ENCODE measurements at places on chromosomes 13 and 19.

DNA sequence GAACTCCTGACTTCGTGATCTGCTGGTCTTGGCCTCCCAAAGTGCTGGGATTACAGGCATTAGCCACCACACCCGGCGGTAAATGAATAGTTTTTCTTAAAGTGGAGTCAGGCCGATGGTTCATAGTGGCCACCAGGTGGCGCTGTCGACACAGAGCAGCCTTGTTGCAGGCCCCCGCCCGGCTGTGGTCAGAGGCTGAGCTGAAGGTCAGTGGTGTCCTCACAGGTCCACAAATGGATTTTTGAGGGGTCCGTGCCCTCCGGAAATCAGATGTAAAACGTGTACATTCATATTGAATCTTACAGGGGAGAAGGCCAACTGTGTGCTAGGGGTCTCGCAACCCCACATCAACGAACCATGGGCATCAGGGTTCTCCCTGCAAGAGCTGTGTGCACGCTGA is 13.4 kb upstream of the WDR18 start:
- DNase-seq, result no peak

- DNase-seq, result peak; percentile 54
Measured at GRCh38 chr19:46601318-46602224, at the start of gene CALM3. CALM3 (plus strand) TSS chr19:46601330; CDS start chr19:46601435, 105 bp downstream.

DNA sequence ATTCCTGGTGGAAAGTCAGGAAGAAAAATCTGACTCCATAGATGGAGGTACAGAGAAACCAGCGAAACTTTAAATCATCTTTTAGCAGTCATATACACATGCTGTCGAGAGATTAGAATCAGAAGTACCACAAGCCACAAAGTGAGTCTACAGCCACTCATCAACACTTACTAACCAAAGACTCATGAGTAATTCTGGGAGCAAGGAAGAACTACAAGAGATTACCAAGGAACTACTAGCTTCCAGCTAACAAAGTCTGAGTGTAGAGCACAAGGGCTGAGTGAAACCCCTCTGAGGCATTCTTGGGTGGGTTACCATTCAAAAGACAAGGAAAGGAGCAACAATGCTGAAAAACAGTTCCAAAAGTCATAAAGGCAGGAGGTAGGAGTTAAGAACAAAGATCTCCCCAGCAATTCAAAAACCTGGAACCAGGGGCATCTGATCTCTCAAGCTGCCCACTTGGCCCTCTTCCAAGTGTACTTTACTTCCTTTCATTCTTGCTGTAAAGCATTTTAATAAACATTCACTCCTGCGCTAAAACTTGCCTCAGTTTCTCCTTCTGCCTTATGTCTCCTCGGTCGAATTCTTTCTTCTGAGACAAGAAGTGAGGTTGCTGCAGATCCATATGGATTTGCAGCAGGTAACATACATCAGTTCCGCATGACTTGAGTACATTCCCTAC is 13.0 kb downstream of the RBM26 start:
- DNase-seq, result no peak

GRCh38 chr19:49684251-49684982 is 5.0 kb upstream of the ADM5 start:
- no peak for DNase-seq

- DNase-seq, result no peak
Measured at GRCh38 chr19:19527674-19528625, 761 bp upstream of the YJEFN3 start.

DNA sequence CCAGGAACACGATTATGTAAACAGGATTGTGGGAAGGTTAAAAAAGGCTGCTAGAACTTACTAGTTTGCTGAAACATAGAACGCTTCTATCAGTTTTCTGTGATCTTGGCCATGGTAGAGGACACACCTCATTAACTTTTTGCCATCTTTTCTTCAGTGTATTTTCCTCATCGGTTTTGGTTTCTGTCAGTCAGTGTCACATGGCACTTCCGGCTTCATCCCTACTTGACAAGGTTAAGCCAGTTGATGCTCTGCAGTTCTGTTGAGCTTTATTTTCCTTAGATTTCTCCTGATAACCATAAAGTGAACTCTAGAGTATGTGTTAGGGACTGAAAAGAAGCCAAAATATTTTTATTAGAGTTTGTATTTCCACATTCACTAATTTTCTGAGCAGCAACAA is 147.5 kb downstream of the NDFIP2 start:
- DNase-seq, result no peak

GRCh38 chr19:5642204-5642603 is 19.3 kb downstream of the SAFB start:
- DNase-seq, result no peak

- DNase-seq, result no peak
Measured at GRCh38 chr13:50071379-50071778, 56.1 kb downstream of the KCNRG start.

DNA sequence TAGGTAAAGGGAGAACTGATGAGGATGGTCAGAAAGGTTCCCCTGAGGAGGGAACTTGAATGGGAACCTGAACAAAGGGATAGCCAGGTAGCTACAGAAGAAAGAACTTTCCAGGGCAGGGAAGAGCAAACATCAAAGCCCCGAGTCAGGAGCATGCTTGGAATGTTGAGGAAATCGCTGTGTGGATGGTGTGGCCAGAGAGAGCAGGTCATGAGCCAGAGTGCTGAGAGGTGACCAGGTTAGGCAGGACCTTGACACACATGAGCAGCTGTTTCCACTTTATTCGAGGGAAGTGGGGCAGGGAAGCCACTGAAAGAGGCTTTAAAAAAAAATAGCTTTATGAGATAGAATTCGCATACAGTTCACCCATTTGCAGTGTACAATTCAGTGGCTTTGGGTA is 4.4 kb downstream of the RAB8A start:
- DNase-seq, result no peak

GRCh38 chr13:80363890-80364503 is 23.1 kb upstream of the SPRY2 start:
- DNase-seq, result no peak

DNA sequence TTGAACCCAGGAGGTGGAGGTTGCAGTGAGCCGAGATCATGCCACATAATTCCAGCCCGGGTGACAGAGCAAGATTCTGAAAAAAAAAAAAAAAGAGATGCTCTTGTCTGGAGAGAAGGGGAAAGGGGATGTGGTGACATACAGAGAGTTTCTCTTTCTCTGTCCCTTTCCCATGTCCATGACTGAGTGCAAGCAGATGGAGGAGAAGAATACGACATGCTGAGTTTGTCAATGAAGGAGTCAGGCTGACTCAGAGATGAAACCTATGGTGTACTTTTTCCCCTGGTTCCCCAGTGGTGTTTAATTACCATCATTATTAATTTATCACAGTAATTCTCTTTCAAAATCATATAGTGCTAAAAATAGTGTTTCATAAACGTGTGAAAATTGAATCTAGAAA is 448.8 kb downstream of the FOXO1 start:
- DNase-seq, result no peak

DNA sequence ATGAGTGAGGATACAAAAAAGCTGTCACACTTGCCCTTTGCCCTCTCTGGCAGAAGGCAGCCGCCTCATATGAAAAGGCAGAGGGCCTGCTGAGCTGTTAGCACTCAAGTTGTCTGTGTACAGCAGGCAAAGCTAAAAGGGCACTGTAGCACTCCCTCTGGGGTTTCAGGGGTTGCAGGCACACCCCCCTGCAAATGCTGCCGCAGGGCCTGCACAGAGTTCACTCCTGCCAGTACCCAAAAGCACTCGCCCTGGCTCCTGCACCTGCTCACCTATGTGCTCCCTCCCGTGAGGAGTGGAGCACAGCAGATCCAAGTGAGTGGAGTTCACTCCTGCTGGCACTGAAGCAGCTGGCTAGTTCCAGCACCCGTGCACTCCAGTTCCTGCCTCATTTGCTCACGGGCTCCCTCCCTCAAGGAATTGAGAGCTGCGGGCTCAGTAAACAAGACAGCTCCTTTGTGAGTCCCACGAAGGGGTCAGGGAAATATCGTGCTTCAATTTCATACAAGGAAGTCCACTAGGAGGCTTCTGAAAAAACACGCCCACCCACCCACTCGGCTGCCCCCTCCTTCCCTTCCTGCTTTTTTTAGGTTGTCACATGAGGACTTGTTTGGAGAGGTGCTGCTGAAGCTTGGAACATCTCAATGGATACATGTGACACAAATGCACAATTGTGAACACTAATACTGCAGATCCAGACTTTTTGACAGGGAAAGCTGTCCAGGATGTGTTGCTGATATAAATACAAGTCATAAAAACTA is 9.9 kb upstream of the RCBTB2 start:
- DNase-seq, result peak; percentile 83

GRCh38 chr13:21616205-21616866 is 12.4 kb upstream of the MICU2 start:
- DNase-seq, result no peak

- no peak for DNase-seq
Measured at GRCh38 chr13:48234566-48235340, 1.7 kb downstream of the ITM2B start.

DNA sequence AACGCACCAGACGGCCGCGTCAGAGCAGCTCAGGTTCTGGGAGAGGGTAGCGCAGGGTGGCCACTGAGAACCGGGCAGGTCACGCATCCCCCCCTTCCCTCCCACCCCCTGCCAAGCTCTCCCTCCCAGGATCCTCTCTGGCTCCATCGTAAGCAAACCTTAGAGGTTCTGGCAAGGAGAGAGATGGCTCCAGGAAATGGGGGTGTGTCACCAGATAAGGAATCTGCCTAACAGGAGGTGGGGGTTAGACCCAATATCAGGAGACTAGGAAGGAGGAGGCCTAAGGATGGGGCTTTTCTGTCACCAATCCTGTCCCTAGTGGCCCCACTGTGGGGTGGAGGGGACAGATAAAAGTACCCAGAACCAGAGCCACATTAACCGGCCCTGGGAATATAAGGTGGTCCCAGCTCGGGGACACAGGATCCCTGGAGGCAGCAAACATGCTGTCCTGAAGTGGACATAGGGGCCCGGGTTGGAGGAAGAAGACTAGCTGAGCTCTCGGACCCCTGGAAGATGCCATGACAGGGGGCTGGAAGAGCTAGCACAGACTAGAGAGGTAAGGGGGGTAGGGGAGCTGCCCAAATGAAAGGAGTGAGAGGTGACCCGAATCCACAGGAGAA is 1.9 kb downstream of the PPP1R12C start:
- no peak for DNase-seq

DNA sequence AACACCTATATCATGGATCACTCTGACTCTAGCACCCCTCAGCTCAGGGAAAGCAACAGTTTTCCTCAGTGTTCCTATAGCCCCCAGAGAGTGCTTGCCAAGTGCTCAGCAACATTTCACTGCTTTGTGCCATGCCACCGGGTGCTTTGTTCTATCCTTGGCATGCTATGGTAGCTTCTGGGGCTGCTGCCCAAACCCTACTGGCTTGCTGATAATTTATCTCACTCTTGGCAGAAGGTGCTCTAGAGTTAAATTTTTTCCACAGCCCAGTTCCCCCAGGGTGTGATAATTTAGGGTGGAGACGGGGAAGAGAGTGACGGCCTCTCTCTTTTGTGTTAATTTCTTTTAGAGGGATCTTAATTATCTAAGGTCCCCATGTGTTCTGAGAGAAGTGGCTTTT is 12.6 kb upstream of the CSNK1A1L start:
- no peak for DNase-seq

DNA sequence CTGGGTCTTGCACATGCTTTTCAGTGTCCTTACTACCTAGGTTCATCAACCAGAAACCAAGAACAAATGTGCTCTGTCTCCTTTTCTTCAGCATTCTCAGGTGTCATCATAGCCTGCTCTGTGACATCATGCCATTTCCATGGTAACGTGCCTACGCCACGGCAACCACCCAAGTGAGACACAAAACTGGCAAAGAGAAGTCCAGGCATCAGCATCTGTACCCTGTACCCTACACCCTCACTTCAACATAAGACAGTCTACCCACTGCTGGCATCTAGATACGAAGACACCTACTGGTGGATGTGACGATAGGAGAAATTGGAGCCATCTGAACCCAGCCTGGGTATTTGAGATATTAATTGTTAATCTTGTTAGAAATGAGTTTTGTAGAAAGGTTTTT is 13.3 kb downstream of the ZC3H4 start:
- no peak for DNase-seq
